Astrocyte (in vitro differentiated cells and primary cell): ENCODE measurements at places on chromosomes 5 and 9. TPM values are rescaled to one million over a fixed set of nuclear protein-coding genes. Genes with fewer than 3 reads are reported as not detected.

Gene IFNA1
- not detected in 2 replicates for total RNA-seq

GRCh38 chr5:140037012-140037411, 6.1 kb downstream of the NRG2 start:
- no peak for DNase-seq

Gene GABBR2
- 2.0 and 2.2 TPM in 2 replicates for total RNA-seq

GRCh38 chr9:88932766-88933165, 58.5 kb upstream of the S1PR3 start:
- no peak for DNase-seq

- DNase-seq = peak; percentile 57
These were observed 73.8 kb downstream of the AMBP start for GRCh38 chr9:114004221-114004716.

Gene NFIB
- total RNA-seq = 8.8 and 9.4 TPM in 2 replicates

DNA sequence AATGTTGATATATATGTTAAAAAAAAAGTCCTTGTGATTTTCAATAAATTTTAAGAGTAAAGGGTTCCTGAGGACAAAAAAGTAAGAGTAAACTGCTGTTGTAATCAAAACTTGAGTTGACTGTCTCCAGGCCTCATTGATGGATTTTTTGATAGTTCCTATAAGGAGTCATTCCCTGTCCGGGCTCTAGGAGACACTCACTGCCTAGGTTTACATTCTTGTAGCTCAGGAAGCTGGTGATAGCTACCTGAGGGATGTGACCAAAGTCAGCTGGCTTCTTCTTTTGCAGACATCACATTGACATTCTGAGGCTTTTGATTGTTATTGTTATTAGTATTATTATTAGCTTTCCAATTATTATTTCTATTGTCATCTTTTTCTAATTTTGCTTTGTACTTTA, 116.5 kb upstream of the FBXL7 start:
- DNase-seq = peak; percentile 5

Gene SPOCK1
- total RNA-seq = 53.5 and 71.0 TPM in 2 replicates

Gene SPINK13
- not detected in 2 replicates for total RNA-seq

Gene C7
- 0.66 TPM in 1 of 2 replicates, not detected in the other for total RNA-seq

- no peak for DNase-seq
These were observed 17.8 kb downstream of the NUDT2 start for GRCh38 chr9:34346873-34347799.

DNA sequence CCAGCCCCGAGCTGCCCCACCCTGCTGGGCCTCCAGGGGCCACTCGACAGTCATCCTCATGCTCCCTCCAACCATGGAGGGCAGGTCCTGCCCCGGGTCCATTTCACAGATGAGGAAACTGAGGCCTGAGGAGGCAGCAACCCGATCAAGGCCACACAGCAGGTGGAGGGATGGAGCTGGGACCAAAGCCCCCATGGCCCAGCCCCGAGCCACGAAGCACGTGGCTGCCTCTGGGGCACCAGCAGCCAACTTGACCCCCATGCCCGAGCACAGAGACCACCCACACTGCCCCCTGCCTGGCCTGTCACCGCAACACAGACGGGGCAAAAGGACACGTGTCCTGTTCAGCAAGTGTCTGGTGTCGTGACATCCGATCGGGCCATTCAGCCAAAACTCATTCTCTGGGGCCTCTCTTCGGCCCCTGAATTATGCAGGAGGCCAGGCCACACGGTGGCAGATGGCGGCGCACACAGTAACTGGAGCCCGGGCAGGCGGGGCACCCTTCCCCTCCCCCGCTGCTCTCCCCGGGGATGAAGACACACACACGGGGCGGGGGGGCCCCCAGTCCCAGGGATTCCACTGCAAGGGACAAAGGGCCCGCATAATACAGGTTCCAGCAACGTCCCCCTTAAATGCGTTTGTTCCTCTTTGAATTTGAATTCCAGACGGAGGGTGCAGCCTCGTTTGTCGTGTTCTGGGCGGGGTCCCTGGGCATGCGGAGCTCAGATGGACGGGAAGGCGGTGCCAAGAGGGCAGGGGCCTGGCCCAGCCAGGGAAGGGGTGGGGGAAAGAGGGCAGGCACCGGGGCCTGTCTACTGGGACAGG, 29.4 kb upstream of the TMEM250 start:
- no peak for DNase-seq

Gene CHSY3
- 9.4 and 11.9 TPM in 2 replicates for total RNA-seq

DNA sequence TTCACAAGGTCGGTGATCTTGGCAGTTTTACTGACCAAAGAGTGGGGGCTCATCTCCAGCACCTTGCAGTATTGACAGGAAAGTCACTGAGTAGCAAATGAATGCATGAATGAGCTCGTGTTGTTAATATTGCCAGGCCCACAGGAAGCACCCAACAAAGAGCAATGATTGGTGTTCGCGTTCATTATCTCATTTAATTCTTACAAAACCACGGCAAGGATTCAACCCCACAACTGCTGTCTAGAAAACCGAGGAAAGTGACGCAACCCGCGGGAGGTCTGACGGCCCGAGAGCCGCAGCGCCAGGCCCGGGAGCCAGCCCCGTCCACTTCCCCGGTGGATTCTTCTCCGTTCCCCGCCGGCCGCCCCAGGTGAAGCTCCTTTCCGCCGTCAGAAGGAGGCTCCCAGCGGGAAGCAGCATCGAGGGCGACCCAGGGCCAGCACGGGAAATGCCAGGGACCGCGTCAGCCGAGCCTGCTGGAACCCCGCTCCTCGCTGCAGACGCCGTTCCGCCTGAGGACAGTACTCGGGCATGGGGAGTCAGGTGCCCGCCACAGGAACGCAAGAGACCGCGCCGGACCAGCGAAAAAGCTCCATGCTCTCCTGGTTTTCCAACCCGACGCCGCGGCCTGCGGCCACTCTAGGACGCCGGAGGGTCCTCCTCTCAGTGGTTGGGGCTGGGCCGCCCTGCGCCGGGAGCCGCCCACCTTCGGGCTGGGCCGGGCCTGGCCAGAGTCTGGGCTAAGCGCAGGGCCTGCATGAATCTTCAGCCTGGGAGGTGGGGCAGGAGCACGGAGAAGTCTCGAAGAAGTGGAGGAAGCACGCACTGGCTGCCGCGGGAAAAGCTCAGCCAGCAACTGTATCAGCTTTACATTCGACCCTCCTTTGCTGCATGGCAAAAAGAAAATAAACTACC, 19.8 kb upstream of the FER start:
- peak; percentile 87 for DNase-seq

DNA sequence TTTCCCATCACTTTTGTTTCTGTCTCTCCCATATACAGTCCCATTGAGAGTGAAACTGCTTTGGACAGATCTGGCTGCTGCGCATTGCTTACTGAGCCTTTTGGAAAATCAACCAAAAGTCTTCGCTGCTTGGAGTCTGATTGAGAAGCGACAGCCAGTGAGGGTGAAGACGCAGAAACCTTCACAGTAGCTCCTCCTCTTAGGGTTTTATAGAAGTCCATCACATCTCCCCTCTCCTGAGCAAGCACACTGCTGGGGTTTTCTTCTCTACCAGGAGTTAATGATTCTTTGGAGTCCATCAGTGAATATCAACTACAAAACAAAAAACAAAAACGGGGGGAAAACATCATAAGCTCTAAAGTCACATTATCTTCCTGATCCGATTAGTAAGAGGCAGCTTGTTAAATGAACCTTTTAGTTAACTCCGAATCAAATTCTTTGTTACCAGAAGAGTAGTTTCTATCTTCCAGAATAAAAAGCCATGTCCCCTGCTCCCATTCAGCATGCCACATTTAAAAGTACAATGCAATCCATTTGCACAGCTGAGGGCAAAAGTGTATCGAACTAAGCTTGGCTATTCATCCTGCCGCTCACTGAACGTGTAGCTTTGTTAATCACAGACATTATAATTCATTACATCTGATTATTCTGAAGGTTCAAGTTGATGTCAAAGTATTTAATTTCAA, 2.8 kb downstream of the NR3C1 start:
- peak; percentile 20 for DNase-seq
